ENCODE measurements at places on chromosomes 4 and X.

- DNase-seq = no peak
Measured at GRCh38 chr4:149292425-149293007, 523.1 kb downstream of the IQCM start.

DNA sequence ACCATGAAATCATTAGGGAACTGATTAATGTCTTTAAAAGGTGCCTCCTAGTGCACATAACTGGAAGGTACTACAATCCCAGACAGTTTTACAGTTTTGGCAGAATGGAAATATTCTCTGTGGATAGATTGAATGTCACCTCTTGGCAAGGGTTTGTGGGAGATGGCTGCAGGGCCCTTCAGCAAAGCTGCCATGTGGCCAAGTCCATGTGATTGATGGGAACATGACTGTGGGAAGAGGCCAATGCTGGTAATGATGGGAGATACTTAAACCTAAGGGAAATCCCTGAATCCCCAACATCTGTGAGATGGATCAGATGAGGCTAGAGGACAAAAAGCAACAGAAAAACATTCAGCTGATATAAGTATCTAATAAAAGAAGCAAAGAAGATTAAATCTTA, 493.7 kb downstream of the MAGEE1 start:
- DNase-seq = no peak

GRCh38 chrX:10529344-10529743, 91.0 kb downstream of the MID1 start:
- no peak for DNase-seq

- DNase-seq = no peak
Measured at GRCh38 chr4:178311997-178312396, 869.8 kb upstream of the AGA start.

DNA sequence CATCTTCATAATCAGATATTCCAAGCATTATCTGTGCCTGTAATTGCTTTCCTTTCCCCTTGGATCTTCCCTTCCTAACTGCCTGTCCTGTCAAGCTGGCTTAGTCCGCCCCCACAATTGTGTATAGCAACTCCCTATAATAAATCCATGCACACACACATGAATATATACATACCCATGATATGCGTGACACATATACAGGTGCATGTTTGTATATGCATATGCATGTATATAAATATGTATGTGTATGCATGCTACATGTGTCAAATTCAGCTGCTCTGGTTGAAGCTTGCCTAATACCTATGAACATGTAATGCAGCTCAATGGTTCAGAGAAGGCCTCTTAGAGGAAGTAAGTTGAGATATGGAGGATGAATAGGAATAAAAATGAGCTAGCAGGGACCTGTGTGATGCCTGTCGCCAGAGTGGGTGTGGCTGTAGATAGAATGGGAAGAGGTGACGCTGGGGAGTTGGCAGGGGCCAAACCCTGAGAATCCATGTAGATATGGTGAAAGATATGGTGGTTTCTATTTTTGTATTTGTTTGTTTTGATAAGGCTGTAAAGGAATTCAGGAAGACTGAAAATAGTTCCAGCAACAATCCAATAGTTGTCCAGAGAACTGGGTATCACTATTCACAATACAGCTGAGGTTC, 595.0 kb upstream of the BOD1L1 start:
- DNase-seq = no peak

- DNase-seq = no peak
Measured at GRCh38 chrX:12269484-12269883, 131.2 kb downstream of the FRMPD4 start.

- DNase-seq = no peak
Measured at GRCh38 chrX:72305286-72306084, at the start of gene CITED1. Gene CITED1 (minus strand): TSS chrX:72305914. CDS start chrX:72302869, 3,045 bp downstream.

DNA sequence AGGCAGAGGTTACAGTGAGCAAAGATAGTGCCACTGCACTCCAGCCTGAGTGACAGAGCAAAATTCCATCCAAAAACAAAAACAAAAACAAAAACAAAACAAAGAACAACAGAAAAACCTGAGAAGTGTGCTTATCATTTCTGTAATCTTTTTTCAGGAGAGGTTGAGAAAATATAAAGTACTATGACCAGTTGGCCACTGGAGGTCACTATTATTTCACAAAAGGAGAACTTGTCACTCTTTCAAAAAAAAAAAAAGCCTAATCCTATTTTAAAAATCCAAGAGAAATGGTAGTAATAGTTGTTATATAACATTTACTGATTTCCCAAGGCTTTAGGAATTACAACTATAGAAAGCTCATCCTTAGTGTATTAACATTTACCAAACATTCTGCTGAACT, 24.9 kb upstream of the RNF150 start:
- DNase-seq = no peak

DNA sequence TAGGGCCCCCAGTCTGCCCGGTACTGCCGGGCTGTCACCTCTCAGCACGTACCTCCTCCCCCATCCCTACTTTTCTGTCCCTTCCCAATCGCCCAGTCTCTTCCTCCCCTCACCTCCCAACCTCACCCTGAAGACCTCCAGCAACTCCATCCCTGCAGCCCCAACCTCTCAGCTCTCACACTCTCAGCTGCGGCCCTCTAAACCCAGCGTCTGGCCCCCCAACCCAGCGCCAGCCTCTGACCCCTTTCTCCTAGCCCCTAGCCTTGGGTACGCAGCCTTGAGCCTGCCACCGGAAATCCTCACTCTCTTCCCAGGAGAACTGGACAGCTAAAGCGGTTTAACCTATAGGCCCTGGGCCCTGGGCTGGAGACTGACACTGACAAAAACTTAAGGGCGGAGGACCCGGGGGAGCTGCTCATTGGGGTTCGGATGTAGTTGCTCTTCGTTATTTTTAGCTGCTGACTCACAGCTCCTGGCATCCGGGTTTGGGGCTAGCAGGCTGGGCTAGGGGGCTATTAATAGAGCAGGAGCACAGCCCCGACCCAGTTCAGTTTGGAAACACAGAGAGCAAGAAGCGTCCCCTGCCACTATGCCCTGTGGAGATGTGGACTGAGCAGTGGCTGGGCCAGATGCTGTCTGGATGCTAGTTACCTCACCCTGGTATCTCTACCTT, 9.6 kb upstream of the DLG3 start:
- DNase-seq = no peak

- DNase-seq = no peak
Measured at GRCh38 chr4:5980436-5981155, 37.6 kb downstream of the C4orf50 start.
